ENCODE measurements at places on chromosomes 1 and 21.

DNA sequence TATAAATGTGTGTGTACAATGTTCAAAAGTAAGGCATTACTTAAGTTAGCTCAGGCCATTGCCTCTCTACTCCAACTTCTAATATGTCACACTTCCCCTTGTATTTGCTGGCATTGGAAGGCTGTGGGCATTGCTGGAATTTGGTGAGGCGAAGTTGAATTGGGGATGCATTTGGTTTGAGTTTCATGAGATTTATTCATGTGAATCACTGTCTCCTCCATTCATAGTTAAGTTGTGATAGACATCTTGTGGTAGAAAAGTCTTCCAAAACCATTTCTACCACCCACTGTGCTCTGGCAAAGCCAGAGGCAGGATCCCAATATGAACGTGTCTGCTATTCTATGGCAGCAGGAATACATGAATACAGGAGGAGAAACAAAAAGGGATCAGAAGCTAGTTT lies 397.8 kb upstream of the USP24 start:
- DNase-seq, result no peak

DNA sequence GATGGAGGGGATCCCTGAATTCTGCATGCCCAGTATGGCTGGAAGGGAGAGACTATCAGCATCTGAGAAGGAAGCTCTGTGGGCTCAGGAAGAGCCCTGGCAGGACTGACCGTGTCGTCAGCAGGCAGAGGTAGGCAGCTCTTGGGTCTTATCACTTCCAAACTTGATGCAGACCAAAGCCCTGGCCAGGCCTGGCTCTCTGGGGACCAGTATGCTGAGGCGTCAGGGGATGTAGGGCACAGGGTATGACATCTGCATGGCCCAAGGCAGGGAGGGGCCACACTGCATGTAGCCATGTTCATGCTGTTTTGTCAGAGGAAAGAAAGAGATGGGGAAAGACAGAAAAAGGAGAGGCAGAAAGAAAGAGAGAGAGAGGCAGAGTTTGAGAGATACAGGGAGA lies 6.3 kb downstream of the FGR start:
- DNase-seq, result no peak

DNA sequence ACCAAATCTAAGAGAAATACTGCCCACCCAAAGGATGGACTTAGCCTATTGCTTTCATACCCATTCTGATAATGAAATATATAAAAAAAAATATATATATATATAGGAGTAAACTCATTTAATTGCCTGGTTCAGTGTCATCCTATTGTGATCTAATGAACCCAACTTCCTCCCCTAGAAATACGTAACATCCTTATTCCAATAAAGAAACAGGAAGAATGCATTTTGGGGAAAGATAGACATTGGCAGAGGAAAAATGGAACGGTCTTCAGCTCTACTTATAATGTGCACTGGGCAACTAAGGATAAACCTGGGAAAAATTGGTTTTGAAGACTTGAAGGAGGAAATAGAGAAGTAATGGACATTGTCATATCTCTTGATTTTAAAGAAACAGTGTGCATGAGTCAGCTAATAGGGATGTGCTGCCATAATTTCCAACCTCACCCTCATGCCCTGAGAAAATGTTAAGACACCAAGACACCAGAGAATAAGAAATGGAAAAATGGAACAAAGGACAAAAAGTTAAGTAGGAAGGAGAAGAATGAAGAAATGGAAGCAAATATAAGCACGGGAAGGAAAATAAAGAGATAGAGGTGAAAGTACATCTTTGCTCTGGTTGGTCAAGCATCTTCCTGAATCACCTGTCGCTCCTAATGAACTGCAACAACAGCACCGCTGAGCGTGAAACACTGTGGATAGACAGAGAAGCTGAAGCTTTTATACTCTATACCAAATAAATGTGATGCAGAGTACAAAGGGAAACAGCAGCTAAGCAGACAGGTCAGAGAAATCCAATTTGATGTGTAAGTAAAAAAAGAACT lies 5.4 kb downstream of the UBR4 start:
- no peak for DNase-seq

GRCh38 chr1:98813738-98814309 lies 152.3 kb downstream of the SNX7 start:
- DNase-seq, result no peak

DNA sequence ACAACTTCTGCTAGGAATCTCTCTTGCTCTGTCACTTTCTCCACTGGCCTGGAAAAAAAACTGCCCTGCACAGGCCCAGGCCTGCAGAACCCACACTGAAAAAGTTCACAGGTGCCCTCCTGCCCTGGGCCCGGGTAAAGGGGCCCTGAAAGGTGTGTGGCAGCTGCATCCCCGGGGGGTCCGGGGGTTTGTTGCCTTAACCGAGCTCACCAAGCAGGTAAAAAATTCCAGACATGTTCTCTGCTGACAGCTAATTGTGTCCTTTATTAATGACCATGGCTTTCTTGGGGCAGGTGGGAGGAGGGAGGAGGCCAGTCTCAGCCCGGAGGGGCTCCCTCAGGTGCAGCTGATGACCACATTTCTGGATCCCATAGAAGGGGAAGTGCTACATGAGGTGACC lies 122.9 kb downstream of the LACTBL1 start:
- DNase-seq, result no peak

DNA sequence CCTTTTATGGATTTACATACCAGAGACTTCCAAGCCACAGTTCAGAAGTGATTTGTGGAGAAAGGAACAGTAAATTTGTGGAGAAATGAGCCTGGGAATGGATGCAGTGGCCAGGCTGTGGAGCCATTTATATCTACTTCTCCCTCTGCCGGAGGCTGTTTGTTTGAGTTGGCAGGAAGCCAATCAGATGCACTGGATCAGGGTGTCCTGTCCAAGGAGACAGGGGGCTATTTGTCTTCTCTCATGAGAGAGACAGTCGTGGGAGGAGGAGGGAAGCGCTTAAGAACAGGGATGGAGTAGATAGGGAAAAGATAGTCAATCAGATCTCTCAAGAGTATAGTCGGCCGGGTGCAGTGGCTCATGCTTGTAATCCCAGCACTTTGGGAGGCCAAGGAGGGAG lies 2.8 kb upstream of the HAPLN2 start:
- no peak for DNase-seq
